NCI-H524 (cell line): ENCODE measurements at places on chromosomes 5 and 9.

DNA sequence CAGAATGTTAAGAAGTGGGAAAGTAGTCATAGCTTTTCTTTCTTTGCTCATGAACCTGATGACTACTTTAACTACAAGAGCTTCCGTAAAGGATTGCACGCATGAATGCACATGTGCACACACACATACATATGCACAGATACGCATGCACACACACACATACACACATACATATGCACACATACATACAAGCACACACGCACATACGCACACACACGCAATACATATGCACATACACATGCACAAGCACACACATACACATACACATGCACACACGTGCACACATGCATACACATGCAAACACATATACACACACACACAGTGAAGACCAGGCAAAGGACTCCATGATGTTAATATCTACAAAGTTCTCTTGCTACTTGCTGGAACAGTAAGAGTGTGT, 22.9 kb downstream of the LSM11 start:
- no peak for DNase-seq

DNA sequence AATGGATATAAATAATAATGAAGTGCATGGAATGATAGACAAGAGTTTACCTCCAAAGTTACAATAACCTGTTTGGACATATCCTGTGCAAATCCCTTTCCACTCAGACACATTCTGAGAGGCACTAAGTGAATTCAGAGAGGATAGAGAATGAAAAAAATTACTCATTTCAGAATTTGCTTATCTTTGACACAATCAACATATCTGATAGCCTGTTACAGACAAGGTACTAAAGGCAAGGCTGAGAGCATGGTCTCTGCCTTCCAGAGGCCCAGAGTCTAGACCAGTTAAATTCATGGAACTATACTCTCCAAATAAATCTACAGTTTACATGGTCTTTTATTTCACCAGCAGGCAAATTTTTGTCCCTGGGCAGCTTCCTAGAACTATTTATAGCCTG, 371.8 kb upstream of the PTGER4 start:
- DNase-seq: no peak

DNA sequence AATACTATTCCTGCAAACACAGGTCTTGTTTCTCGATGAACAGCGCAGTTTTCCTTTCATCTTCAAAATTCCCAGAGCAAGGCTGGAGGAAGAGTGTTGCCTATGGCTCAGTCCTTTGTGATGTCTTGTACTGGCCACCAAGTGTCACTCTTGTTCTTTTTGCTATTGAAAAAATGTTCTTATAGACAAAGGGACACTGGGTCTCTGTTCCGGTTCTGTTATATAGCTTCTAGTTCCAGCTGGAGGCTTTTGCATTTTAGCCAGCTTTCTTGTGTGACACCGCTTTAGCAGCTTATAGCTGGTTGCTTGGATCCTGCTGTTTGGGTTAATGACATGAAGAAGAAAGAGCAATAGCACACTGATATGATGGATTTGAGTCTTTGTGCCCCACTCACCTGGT, 343.7 kb upstream of the KCNN2 start:
- peak; percentile 0 for DNase-seq

- DNase-seq: no peak
These were observed 27.1 kb downstream of the ABCA1 start for GRCh38 chr9:104900871-104901270.

GRCh38 chr5:57778501-57779091, 296.0 kb upstream of the ACTBL2 start:
- DNase-seq: no peak

GRCh38 chr9:79902825-79903600, 331.2 kb downstream of the TLE4 start:
- peak; percentile 75 for DNase-seq
